ENCODE measurements at places on chromosomes 2 and 18. TPM values are rescaled to one million over a fixed set of nuclear protein-coding genes. Genes with fewer than 3 reads are reported as not detected.

POTEJ gene
- total RNA-seq, result not detected

KCNIP3 gene
- total RNA-seq, result 6.1 TPM

SLC38A11 gene
- total RNA-seq, result 0.85 TPM

PSMA8 gene
- total RNA-seq, result not detected

All from urinary bladder (tissue), 4 donors.